Urinary bladder (tissue), 4 donors: ENCODE measurements at places on chromosomes 7 and 10. TPM values are rescaled to one million over a fixed set of nuclear protein-coding genes. Genes with fewer than 3 reads are reported as not detected.

Gene CUBN
- 6.1 TPM for total RNA-seq

Gene GNAT3
- total RNA-seq, result not detected

Gene LRRC18
- 0.32 TPM for total RNA-seq

Gene EMX2
- 0.95 TPM for total RNA-seq

Gene C10orf143
- total RNA-seq, result 1.6 TPM

Gene AKR1C4
- total RNA-seq, result not detected

Gene HERPUD2
- 27.4 TPM for total RNA-seq

Gene FBH1
- 65.7 TPM for total RNA-seq

Gene CYP26A1
- total RNA-seq, result not detected

Gene ZNF853
- 6.6 TPM for total RNA-seq

Gene GNGT1
- total RNA-seq, result 0.95 TPM

Gene STMP1
- total RNA-seq, result 36.7 TPM

Gene STK32C
- 4.8 TPM for total RNA-seq

Gene PYROXD2
- total RNA-seq, result 15.0 TPM

Gene EPDR1
- 12.3 TPM for total RNA-seq
